ENCODE measurements at places on chromosomes 12 and 14.
A peak's percentile ranks its signal among the peaks of the same experiment; 100 is the strongest.

DNA sequence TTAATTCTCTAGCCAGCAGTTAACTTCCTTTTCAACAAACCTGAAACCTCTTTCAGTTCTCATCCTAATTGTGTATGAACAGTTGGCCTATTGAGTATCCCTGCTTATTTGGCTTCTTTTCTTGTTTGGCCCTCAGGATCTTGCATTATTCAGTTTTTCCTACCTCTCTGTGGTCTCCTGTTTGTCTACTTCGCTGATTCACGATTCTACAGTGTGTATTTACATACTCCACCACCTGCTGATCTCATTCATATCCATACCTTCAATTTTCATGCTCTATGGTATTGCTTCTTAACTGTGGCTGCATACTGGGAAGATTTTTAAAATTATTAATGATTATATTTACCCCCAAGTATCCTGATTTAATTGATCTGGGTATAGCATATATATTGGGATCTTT lies 56.4 kb downstream of the RASSF9 start:
- peak; percentile 77 for DNase-seq

DNA sequence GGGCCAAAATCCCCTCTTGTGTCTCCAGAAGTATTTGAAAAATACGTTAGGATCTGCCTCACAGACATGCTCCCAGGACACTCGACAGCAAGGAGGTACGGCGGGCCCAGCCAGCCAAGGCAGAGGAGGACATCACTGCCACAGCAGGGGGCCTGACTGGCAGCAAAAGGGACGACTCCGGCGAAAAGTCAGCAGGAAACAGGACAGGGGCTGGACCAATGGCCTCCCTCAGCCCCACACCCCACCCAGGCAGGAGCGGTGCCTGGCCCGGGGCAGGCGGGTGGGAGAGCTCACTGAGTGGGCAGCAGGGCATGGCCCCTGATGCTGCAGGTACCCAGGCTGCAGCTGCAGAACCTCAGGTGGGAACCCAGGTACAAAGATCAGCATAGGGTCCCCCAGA lies 17.8 kb downstream of the BRF1 start:
- DNase-seq, result no peak

DNA sequence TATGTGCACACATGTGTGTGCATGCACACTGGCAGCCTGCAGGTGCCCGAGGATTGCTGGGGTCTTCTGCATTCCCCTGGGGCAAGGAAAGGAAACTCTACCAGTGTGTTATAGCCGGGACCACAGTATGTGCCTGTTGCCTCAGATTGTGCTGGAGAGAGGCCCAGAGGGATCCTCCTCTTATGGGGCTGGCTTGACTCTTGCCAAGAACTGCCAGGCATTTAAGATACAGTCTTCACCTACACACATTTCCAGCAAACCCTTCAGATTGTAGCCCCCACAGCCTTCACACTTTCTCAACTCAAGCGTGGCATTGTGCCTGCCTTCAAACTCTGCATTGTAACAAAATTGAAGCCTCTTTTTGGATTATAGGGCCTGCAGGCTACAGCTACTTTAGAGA lies 176.7 kb upstream of the DYRK2 start:
- DNase-seq, result no peak

DNA sequence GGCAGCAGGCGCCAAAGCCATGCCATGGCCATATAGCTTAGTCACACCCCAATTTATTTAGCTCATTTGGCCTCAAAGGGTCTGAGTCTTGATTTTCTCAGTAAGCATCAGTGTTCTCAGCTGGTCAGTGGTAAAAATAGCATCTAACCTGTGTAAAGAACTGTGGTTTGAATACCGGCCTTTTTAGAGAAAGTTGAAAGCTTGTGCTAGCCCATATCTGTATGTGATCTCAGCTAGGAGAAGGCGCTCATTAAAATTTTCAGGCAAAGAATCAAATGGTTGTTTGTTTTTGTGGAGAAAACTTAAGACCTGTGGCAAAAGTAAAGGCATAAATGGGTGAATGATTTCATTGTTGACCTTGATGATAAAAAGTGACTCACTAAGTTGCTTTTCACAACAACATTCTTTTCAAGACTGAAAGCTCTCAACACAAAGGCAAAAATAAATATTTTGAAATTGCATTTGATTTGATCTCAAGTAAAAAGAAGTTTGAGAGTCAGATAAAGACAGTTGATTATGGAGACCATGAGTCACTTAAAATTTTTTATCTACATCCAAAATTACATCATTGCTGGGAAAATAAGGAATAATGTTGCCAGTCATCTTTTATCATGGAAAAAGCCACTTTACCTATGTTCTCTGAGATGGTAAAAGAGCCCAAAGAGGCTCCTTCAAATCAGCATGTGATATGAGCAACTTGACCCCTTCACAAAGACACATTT lies 128.5 kb upstream of the RGS6 start:
- DNase-seq, result no peak

- DNase-seq, result no peak
These were observed 1.2 kb downstream of the SRGAP1 start for GRCh38 chr12:63845726-63846125.

- no peak for DNase-seq
These were observed 1.7 kb downstream of the RASSF8 start for GRCh38 chr12:25960143-25960542.

- no peak for DNase-seq
These were observed 384.5 kb upstream of the DDHD1 start for GRCh38 chr14:53537422-53538315.

DNA sequence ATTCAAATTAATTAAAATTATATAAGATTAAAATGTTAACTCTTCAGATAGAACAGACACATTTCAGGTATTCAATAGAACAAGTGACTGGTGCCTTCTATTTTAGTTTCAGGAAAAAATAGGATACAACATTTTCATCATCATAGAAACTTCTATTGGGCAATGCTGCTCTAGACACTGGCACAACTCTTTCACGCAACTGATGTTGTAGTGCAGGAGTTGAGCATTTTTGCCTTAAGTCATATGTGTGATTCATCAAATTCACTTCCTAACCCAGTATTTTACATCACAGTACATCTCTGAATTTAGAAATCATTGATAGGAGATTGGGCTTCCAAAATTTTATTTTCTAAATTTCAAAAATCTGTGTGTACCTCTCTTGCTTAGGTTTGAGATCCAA lies 215.4 kb upstream of the DIO2 start:
- DNase-seq, result no peak

DNA sequence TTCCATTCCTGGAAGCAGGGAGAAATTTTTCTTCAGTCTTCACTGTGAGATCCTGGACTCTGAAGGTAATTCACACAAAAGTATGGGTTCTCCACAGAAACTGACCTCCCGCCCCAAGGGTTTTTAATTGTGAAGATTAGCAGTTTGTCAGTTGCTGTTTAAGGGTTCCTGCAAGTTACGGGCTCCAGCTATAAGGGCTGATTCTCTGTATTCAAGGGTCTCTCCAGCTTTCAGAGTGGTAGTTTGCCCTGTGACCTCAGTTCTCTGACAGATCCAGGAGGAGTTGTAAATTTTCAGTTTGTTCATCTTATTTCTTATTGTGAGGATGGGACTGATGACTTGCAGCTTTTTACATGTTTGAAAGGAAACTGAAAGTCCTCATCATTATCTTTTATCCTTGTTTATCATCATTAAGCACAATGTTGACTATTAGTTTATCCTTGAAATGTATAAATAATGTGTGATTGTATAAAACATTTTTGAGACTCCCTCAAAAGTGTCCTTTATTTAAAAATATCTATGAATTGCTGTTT lies 110.9 kb downstream of the SCAF11 start:
- DNase-seq, result no peak

DNA sequence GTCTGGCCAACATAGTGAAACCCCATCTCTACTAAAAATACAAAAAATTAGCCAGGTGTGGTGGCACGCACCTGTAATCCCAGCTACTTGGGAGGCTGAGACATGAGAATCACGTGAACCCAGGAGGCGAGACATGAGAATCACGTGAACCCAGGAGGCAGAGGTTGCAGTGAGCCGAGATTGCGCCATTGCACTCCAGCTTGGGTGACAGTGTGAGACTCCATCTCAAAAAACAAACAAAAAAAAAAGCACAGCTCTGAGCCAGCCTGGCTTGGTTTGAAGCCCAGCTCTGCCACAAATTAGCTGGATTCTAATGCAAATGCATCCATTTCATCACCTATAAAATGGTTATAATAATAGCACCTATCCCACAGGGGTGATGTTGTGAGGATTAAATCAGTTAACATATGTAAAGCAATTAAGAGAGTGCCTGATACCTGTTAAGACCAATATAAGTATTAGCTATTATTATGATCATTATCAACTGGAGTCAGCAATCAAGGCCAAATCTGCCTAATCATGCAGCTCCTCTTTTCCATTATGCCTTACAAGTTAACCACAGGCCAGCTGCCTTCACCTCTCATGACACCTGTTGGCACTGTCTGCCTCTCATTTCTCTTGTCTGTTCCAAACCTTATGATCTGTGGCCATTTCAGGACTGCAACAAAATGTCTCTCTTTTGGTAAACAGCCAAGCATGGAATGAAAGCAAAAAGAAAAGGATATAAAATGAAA lies 2.1 kb downstream of the GNPTAB start:
- no peak for DNase-seq

- no peak for DNase-seq
These were observed 35.0 kb upstream of the SLC24A4 start for GRCh38 chr14:92287987-92288386.

DNA sequence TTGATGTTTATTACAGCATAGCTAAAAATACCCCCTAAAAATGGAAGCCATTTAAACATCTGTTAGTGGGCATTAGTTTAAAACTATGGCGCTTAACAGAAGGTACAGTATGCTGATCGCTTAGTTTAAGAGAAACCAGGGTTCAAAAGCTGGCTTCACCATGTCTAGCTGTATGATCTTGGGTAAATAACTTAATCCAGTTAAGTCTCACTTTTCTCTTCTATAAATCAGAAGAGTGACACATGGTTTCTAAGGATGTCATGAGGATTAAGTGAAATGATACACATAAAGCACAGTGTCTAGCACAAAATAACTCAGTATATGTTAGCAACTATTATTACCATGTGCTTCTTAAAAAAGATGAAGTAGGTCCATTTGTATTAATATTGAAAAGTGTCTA lies 38.7 kb downstream of the STK38L start:
- DNase-seq, result no peak

Data from NCI-H2081 treated with DMSO at 0.1 percent for 48 hours (cell line).